ENCODE measurements at places on chromosomes 1 and 21.

- no peak for DNase-seq
Observed at GRCh38 chr1:214953901-214954616, 128.5 kb upstream of the KCNK2 start.

- DNase-seq, result no peak
Observed at GRCh38 chr1:157776971-157777391, at the start of gene FCRL2. FCRL2 (minus strand) TSS chr1:157777132; CDS start chr1:157777073, 59 bp downstream.

DNA sequence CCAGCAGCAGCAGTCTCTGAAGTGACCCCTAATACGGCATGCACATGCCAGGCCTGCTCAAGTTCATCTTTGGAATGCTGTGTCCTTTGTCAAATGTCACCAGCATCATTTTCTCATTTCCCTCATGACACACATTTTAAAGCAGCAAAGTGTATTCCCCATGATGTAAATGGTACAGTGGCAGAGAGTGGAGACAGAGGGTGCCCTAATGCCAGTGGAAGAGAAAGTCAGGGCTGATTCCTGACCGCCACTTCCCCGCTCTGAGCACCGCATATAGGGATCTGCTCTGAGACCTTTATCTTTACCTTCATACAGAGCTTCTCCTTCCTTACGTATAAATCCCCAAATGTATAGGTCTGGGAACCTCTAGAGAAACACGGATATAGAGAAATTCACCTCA lies 222.3 kb upstream of the SGIP1 start:
- no peak for DNase-seq

GRCh38 chr1:68975212-68975933 lies 478.5 kb upstream of the DEPDC1 start:
- DNase-seq, result no peak

DNA sequence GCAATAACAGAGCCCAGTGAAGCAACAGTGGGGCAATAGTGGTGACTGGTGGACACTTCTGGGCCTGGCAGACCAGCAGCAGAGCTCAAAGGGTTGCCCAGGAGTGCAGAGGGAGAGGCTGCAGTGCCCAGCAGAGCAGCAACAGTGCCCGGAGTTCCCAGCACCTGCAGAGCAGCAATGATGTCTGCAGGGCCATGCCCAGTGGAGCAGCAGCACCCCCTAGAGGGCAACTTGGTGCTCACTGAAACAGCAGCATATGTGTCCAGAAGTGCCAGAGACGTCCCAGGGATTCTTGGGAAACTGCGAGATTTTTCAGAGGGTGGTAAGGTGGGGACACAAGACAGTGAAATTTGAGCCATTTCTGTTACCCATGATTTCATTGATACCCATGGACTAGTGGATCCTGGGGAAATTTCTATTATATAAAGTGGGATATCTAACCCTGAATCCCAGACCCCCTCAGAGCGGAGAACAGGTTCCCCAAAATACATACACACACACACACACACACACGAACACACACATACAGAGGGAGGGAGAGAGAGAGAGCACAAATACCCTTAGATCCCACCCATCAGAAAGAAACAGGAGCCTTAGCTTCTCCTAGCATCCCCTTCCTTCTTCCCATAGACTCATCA lies 156.9 kb upstream of the GJB5 start:
- DNase-seq, result peak; percentile 66

DNA sequence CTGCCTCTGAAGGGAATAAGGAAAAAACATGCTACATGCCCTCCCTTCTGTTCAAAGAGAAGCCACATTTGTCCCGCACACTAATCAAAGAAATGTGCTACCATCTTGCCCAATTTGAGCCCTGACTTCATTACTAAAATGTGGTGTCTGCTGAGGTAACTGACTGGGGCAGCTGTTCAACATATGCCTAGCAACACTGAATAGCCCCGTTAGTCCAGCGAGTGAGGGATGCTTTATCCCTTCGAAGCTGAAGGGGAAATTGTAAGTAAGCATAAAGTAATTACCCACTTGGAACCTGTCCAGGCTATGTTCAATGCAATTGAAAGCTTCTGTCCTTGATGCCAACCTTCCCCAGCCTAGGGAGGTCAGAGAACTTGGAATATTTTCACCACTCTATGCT lies 310.6 kb downstream of the SEC16B start:
- no peak for DNase-seq

GRCh38 chr1:96041470-96041869 lies 680.1 kb upstream of the PTBP2 start:
- DNase-seq, result no peak
